Osteoblast (primary cell): ENCODE measurements at places on chromosomes 5 and 9. TPM values are rescaled to one million over a fixed set of nuclear protein-coding genes. Genes with fewer than 3 reads are reported as not detected.

The SLC36A2 gene
- not detected in 2 replicates for total RNA-seq

The CCDC180 gene
- total RNA-seq: 4.7 and 6.2 TPM in 2 replicates

The CDKN2B-AS1 gene
- 15.2 and 16.5 TPM in 2 replicates for total RNA-seq

The NR5A1 gene
- total RNA-seq: not detected in 2 replicates

The CDHR2 gene
- total RNA-seq: under 0.01 TPM in 1 of 2 replicates, not detected in the other

The ST8SIA4 gene
- 1.4 and 1.8 TPM in 2 replicates for total RNA-seq

The ZNF300 gene
- 5.9 and 6.5 TPM in 2 replicates for total RNA-seq
